ENCODE measurements at places on chromosomes 13 and 19.

GRCh38 chr13:23736541-23736940 lies 152.7 kb downstream of the MIPEP start:
- no peak for DNase-seq

DNA sequence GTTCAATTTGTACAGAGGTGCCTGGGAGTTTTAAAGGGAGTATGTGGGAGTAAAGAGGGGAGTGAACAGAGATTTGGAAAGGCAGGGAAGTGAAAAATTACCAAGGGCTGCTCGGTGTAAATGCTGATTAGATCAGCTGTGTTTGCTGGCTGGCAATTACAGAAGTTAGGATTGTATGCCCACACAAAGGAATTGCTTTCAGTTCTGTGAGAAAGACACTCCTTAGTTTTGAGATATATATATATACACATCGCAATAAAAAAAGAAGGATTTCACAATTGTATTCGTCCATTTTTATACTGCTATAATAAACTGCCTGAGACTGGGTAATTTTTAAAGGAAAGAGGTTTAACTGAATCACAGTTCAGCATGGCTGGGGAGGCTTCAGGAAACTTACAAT lies 196.3 kb downstream of the SLITRK5 start:
- no peak for DNase-seq

GRCh38 chr13:36905944-36906343 lies 14.1 kb downstream of the SMAD9 start:
- DNase-seq = no peak

GRCh38 chr19:30228113-30228834 lies 143.9 kb upstream of the ZNF536 start:
- DNase-seq = no peak

GRCh38 chr13:98535501-98536354 lies 41.2 kb downstream of the STK24 start:
- no peak for DNase-seq

GRCh38 chr19:49591731-49592485 lies 926 bp downstream of the PRR12 start:
- no peak for DNase-seq

- DNase-seq = no peak
Observed at GRCh38 chr13:75309981-75310580, 171.9 kb downstream of the TBC1D4 start.

DNA sequence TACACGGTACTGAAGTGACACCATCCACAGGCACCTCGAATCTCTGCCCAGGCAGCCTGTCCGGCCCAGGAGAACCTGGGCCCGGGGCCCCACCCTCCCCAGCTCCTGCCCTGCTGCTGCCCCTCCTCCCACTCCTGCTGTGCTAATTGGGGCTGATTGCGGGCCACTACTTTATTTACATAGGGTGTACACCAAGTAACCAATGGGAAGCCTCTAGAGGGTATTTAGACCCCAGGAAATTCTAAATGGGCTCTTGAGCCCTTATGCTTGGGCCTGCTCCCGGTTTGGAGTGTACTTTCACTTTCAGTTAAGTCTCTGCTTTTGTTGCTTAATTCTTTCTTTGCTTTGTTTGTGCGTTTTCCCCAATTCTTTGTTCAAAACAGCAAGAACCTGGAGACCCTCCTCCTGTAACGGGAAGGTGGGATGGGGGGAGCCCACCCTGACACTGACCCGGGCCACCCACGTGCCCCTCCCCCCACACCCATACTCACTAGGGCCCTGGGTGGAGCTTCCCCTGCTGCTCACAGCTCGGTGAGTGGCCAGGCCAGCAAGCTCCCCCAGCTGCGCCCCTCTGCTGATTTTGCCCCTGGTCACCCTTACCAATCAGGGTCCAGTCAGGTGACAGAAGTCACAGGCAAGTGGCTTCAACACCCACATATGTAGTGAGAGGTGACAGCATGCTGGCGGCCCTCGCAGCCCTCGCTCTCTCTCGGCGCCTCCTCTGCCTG lies 9.4 kb downstream of the SCGB2B2 start:
- no peak for DNase-seq

- no peak for DNase-seq
Observed at GRCh38 chr19:19021115-19021514, 12.2 kb downstream of the SUGP2 start.

DNA sequence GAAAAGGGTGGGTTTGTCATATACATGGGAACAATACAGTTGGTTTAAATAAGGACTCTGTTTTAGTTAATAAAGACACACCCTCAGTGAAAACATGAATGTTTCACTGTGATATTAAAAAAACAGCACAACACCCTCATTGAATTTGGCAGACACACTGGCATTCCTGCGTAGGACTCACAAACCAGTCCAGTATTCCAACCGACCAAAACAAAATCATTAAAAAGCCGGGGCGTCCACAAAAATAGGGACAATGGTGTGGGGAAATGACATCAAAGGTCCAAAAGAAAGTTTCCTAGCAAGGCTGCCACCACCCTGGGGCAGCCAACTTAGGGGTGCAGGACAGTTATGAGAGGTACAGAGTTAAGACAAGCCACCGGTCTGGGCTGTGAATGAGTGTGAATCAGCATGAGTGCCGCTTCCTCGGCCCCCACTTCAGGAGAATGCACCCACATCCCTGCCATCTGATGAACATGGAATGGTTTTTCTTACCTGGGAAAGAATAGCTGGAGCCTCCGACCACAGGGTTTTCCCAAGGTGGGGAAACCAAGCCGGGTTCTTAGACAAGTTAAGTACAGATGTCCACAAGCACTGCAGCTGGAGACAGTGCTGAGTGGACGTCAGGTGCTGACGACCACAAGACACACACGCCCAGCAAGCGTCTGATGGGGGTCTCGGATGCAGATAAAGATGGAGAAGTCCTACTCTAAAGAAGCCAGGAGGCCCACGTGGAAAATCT lies 73.3 kb downstream of the KLF2 start:
- no peak for DNase-seq
